ENCODE measurements at places on chromosomes 12 and 14.

DNA sequence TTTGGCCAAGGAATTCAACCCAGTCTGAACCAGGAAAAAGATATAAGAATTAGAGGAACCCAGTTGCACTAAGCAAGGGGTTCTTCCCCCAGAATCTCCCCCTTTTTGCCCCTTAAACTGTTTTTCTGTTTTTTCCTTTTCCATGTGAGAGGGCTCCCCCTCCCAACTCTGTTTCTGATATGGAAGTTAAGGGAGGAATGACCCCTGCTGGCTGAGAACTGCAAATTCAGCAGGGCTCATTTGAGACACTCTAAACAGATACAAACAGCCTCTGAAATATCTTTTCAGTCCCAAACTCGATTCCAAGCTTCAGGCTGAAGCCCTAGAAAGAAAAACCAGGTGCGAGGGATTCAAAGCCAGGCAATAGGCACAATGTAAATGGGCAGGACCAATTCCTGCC lies 132.7 kb downstream of the SLC41A2 start:
- no peak for DNase-seq

DNA sequence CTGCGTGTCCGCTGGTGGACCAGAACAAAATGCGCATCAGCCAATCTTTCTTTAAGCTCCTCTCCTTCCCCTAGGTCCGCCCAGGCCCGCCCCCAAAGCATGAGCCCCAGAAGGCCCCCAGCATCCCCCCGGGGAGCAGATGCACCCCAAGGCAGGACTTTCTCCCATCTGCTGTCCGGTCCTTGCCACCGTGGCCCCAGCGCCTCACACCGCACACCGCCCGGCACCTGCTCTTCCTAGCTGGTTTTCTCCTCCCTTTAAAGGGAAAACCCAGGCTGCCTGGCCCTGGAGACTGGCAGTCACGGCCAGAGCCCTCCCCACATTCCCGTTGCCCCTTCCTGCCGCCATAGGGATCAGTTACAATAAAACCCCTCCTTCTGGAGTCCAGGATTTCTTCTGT lies 30.2 kb downstream of the RIMBP2 start:
- no peak for DNase-seq

DNA sequence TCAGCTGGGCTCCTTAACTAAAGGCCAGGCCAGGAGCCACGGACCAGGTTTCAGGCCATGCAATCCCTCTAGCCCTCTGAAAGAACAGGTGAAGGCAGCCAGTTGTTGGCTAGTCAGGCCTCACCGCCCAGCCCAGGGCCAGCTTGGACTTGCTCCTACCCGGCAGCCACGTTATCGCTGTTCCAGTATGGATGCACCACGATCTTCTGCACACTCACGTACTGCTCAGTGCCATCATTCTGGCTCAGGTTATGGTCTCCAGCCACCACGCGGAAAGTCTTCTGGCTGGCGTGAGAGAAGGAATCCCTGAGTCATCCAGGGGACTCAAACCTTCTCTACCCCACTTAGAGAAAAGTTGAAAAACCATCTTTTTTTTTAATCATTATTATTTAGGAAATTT lies 4.1 kb downstream of the CELA1 start:
- DNase-seq: no peak

DNA sequence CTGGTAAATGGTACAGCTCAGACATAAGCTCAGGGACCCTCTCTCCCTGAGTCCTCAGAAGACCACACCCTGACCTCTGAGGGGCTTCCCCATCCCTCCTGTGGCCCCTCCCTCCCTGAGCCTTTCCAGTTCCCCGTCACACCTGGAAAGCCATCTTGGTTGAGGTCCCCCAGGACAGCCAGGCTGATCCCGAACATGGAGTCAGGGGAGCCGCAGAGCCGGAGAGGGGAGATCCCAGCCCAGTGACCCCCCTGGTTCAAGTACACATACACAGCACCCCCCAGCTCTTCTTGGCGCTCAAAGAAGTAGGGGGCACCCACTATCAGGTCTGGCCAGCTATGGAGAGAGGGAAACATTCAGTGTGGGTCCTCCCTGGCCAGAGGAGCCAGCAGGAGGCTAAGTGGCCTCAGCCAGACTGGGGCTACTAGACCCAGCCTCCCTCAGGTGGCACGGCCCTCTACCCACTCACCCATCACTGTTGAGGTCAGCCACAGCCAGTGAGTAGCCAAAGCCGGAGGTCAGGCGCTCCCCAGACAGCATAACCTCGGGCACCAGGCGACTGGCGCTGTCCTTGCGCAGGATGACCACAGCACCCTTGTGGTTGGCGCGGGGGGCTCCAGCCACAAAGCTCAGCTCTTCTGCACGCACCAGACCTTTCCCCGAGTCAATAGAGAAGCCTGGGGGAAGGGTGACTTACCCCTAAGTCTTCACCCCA lies 9.3 kb downstream of the ITGA7 start:
- no peak for DNase-seq

DNA sequence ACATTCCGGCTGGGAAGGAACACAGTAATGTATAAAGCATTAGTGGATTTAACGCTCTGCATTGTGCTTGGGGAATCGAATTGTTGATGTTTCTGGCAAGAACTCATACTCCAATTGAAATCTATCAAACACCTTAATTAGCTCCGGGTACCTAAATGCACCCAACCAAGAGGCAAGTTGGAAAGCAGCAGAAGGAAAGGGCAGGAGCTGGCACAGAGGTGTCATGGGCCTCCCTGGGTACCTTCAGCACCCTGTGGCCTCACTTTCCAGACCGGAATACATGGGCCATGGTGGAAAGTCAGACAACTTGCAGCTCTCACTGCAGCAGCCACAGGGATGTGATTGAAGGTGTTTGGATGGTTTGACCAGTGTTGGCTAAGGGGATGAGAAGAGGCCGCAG lies 6.8 kb upstream of the BCL11B start:
- DNase-seq: no peak

DNA sequence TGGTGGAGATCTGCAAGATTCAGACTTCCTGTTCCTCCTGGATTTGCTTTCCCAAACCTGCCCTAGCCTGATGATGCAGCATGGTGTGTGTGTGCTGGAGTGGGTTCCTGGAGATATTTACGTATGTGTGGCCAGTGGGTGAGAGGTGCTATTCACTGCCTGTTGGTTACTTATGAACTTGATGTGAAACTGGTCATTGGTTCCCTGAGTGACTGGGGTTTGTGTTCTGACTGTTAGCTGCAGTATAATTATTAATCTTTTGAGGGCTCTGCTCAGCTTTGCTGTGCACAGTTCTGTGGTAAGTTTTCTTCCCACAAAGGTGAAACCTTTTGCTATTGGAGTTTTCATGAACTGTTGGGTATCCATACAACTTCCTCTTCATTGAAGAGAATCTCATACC lies 541.8 kb upstream of the FBXO33 start:
- no peak for DNase-seq

DNA sequence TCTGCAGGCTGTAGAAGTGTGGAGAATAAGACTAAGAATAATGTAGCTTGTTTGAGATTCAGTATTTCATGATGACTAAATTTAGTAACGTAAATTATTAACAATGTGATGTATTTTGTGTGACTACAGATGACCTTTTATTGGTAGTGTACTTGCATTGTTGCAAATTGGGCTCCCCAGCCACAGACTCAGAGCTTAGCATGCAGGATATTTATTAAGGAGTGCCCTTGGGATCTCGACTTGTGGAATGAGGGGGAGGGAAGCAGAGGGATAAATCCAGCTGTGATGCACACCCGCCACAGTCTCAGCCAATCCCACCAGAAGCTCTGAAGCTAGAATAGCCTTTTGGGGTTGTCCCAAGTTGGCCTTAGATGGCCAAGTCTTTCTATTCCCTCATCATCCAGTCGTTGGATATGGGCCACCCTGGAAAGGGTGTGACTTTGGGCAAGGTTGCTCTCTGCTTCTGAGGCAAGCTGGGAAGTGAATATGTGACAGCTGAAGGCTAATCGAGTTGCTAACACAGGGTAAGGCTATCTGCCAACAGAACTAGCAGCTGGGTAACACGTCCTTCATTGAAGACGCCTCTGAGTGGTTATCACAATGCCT lies 42.1 kb upstream of the USP44 start:
- DNase-seq: no peak

- no peak for DNase-seq
Measured at GRCh38 chr14:96573473-96574100, 71.4 kb downstream of the PAPOLA start.

- DNase-seq: no peak
Measured at GRCh38 chr14:92039063-92039718, 668 bp downstream of the TRIP11 start.

GRCh38 chr12:9888665-9889273 lies 7.5 kb downstream of the KLRF2 start:
- no peak for DNase-seq

DNA sequence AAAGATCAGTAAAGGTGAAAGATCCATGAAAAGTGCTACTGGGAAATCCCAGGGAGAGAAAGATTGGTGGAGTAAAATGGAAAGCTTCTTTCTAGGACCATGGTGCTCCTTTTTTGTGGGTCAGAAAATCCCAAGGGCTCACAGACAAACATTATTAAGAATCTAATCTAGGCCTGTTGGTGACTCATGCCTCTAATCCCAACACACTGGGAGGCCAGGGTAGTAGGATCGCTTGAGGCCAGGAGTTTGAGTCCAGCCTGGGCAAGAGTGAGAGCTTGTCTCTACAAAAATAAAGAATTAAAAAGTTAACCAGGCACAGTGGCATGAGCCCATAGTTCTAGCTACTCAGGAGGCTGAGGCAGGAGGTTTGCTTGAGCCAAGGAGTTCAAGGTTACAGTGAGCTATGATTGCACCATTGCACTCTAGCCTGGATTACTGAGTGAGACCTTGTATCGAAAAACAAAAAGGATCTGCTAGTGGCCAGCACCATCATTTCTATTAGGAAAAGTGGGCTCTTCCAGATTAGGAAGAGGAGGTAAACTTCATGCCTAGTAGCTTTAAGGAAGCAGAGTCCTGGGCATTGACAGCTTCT lies 43.0 kb downstream of the TXNRD1 start:
- no peak for DNase-seq

DNA sequence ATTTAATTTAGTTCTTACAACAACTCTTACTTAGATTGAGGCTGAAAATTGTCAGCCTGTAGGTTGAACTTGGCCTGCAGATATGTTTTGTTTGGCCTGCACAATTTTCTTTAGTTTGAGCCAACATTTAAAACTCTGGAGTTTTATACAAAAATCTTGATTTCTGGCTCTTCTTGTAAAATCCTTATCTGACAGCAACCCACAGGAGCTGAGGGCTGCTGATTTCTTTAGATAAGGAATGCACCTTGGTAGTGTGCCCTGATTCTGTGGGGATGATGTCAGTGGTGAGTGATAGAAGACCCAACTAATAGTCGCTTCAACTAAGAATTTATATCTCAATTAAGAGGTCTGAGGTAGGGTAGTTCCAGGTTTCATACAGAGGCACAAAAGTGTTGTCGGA lies 49.5 kb downstream of the SOCS2 start:
- no peak for DNase-seq

DNA sequence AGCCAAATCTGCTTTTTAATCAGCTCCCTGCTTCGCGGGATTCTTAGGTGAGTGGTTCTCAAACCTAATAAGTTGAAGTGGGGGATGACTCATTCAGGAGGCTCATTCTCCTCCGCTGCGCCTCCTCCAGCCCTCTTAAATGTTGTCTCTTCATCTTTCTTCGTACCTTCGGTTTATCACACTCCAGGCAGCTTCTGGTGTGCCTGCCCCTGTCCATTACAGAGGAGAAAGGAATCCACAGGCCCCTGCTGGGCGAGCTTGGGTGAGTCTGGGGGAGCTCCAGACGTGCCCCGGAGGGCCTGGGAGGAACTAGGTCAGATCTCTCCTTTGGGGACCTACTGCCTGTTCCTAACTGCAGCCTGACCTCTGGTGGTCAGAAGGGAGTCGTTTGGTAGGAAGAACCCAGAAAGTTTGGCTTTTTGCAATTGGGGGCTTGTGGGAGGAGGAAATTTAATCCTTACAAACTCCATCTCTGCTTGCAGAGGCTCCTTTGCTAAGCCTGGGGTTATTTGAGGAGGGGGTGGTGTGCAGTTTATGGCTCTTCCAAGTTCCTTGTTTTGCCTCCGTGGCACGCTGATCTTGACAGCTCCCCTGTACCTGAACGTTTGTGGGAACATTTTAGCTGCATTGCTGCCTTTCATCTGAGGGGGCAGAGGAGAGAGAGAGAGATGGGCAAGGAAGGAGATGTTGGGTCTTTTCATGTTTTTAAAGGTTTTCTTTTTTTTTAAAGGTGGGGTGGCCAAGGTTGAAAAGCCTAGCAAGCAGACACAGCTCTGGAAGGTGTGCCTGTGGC lies 84.1 kb upstream of the GNG2 start:
- DNase-seq: no peak

DNA sequence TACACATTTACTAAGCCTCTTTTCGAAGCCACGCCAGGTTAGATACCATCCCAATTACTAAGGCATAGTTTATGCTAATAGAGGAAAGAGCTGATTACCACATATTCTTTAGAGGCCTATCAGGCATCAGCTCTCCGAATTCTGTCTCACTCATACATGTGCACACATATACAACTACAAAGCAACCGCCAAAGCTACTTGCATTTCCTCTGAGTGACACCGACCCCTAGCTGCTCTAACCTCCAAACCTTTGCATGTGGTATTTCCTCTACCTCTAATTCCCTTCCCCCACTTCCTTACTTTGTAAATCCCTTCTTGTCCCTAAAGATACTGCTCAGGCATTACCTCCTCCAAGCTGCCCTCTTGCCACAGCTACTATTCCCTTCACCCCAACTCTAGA lies 107.2 kb downstream of the DUSP6 start:
- DNase-seq: no peak

- no peak for DNase-seq
Measured at GRCh38 chr12:6029401-6029800, 84.3 kb upstream of the ANO2 start.

- no peak for DNase-seq
Measured at GRCh38 chr12:124691429-124691828, 124.0 kb upstream of the NCOR2 start.

- peak; percentile 58 for DNase-seq
Measured at GRCh38 chr12:122123051-122123760, 44.6 kb downstream of the MLXIP start.

DNA sequence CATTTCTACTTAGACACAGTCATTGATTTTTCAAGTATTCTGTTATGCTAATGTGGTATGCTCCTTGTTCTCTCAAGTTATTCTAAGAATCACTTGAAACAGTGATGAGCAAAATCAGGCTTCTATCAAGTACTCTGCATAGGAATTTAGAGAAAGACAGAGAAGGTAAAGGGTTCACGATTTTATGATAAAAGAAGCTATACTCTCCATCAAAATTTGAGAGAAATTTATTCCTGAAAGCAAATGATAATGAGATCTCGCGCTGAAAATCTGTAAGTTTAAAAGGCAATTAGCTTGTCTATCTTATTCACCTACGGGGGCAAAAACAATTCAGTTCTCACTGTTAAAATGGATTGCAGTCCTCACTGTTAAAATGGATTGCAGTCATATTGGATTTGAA lies 1404.3 kb upstream of the FLRT2 start:
- no peak for DNase-seq
